Activated naive CD4-positive, alpha-beta T cell (primary cell): ENCODE measurements at places on chromosomes 4 and X.

DNA sequence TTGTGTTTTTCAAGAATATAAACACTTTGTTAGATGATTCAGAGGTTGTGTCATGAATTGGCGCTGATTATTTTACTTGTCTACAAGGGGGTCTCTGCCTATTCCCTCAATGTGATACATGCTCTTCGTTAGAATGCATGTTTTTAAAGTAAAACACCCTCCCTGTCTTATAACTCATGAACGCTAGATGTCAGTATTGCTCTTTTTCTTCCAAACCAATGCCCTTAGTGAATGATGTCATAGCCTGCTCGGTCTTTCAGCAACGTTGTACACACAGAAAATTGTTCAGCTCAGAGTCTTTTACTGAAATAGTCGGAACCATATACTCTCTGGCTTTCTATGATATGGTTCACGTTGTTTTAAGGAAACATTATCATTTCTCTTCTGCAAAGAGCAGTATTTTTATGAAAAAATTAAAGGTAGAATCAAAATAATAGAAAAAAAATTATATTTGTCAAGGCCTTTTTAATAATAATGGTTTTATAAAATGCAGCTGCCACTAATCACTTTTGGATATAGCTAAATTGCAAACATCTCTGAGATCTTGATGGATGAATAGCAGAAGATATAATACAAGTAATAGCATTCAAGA is 292.9 kb downstream of the TLL1 start:
- no peak for DNase-seq

DNA sequence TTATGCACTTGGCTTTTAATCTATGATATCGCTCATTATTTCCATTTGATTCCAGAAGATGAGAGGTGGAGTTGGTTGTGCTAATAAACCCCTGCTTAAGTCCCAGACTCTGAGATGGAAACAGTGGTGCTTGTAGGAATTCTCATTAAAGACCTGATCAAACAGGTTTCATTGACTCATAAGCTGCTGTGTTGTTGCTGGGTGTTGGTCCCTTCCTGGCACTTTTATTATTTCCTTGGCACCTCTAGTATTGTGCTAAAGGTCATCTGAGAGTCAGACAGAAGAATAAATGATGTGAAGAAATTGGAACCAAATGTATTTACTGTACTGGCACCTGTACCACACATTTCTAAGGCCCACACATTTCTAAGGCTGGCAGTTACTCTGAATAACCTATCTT is 544.7 kb upstream of the NR3C2 start:
- no peak for DNase-seq

DNA sequence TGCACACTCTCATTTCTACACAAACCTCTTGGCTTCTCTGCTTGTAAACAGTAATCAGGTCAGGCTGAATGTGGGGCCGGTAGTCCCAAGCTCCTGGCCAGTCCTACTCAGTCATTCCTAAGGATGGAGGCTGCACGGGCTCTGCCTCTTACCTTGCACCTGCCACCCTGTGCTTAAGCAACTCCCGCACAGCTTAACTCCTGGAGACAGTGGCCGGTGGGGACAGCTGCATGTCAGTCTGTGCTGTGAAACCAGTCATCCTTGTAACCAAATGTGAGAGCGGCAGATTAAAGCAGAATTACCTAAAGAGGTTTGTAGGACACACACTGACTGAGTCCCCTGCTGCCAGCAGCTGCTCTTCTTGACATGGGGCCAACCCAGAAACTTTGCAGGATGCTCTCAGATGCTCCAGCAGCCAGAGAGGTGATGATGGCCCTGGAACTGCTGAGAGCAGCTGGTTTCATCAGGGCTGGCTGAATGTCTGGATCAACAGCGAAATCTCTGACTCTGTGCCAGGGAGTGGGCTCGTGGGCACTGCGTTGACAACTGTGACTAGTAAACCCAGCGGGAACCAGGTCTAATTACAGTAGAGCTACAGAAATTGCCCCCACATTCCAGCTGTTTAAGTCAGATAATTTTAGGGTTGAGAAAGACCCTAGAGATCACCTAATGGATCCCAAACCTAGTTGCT is 123.7 kb downstream of the ANAPC4 start:
- no peak for DNase-seq

DNA sequence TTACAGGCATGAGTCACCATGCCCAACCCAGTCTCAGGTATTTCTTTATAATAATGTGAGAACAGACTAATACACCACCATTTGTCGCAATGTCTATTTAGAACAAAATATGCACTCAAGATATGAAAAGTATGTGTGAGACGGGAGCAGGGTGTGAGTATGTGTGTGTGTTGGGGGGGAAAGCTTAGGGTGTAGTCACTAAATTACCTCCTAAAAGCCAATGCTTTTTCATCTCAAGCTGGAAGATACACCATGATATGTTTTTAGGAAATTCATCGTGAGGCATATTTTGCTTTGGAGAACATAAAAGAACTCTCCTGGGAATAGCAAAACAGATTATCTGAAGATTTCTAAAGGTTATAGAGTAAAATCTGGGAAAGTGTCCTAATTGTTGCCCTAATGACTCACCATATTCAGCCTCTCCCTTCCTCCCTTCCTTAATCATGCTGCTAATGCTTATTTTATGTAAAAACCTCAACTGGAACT is 262.7 kb downstream of the PDHA2 start:
- no peak for DNase-seq

- DNase-seq = no peak
These were observed 196.5 kb upstream of the VEGFC start for GRCh38 chr4:176989186-176989585.

DNA sequence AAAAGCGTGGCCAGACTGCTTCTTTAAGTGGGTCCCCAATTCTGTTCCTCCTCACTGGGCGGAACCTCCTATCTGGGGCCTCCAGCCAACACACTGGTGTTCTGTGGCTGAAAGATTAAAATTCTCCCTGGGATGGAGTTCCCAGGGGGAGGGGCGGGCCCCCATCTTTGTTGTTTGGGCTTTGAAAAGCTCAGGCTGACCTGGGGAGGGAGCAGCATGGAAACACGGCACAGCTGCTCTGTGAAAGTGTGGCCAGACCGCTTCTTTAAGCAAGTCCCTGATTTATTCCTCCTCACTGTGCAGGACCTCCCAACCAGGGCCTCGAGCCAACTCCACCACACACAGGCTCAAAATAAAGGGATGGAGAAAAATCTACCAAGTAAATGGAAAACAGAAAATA is 219.5 kb downstream of the TMEM47 start:
- no peak for DNase-seq

DNA sequence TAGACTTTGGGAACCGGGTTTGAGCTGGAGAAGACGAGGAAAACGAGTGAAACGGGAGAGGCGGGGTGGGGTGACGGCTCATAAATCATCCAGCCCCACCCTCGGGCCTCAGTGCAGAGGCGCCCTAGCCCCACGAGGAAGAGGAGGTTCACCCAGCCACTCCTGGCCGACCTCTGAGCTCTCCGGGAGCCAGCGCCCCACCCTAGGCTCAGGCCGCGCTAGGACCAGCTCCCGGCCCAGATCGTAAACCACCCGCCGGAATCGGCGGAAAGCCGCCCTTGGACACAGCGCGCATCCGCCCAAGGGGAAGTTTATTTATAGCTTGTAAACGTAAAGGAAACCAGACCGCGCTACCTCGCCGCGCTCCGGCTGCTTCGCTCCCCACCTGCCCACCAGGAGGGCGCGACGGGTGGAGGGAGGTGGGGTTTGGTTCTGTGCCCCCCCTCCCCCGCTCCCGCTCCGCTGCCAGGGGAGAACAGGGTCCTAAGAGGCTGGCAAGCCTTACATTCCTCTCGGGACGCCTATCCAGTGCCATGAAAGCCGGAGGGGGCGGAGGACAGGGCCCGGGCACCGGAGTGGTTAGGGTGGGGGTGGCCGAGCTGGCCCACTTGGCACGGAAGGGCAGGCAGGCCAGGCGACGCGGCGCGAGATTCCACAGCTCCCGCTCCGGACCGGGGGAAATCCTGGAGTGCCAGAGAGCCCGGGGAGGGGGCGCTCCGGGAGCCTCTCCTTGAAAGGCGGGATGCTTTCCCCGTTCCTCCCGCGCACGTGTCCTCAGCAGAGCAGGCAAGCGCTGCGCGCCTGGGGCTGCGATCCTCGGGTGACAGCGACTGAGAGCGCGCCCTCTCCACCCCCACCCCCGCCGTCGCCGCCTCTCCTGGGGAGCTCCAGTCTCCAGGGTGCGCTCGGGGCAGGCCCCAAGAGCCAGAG is 84.2 kb downstream of the BCOR start:
- no peak for DNase-seq

- no peak for DNase-seq
These were observed 24.0 kb downstream of the UNC5C start for GRCh38 chr4:95524729-95525128.

GRCh38 chrX:22357621-22358020 is 84.9 kb downstream of the CBLL2 start:
- no peak for DNase-seq
